ENCODE measurements at places on chromosomes 3 and 15.

GRCh38 chr3:134350861-134351311, 23.4 kb downstream of the AMOTL2 start:
- no peak for DNase-seq

DNA sequence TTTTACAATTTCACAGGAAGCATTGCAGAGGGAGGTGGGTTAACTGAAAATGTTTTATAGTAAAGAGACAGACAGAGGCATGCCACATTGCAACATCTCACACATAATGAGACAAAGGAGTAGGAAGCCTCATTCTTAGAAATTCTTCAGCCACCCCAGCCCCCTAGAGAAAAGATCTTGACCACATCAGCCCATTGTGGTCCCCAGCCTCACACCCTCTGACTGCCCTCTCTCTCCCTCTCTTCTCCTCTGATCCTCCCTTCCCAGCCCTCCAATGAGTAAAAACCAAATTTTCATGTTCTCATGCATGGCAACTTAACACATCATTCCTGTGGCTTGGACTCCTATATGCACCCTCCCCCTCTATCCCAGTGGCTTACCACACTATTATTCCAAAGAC, 174.1 kb downstream of the UACA start:
- DNase-seq, result no peak

DNA sequence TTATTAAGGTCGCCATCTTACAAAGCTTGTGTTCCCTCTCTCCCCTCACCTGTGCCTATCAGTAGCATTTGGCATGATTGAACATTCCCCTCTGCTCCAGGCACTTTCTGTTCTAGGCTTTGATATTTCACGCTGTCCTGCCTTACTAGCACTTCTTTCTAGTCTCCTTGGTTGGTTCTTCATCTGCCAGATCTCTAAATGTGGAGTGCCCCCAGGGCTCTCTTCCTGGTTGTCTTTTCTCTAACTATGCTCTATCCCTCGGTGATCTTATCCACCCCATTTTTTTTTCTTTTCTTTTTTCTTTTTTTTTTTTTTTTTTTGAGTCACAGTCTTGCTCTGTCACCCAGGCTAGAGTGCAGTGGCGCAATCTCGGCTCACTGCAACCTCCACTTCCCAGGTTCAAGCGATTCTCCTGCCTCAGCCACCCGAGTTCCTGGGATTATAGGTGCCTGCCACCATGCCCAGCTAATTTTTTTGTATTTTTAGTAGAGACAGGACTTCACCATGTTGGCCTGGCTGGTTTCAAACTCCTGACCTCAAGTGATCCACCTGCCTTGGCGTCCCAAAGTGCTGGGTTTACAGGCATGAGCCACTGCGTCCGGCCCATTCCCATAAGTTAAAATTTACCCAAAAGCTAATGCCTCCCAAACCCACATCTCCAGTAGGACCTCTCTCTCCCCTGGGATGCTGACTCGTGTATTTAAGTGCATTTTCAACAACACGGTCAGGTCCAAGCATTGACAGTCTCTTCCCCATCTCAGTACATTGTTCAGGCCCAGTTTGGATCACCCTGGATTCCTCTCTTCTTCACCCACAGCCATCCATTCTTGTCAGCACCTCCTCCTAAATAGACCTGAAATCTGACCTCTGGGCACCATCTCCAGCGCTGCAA, 5.2 kb downstream of the NUSAP1 start:
- DNase-seq, result no peak

- DNase-seq, result no peak
Observed at GRCh38 chr3:175059788-175060187, 200.7 kb downstream of the NAALADL2 start.

- DNase-seq, result no peak
Observed at GRCh38 chr3:46902188-46902631, 24.7 kb downstream of the PTH1R start.

- DNase-seq, result no peak
Observed at GRCh38 chr3:19945969-19946831, 697 bp upstream of the RAB5A start.

- DNase-seq, result no peak
Observed at GRCh38 chr15:94272251-94272898, 41.0 kb downstream of the MCTP2 start.

- no peak for DNase-seq
Observed at GRCh38 chr3:30770387-30770786, 124.1 kb downstream of the GADL1 start.

GRCh38 chr3:9901967-9902366, 681 bp upstream of the IL17RE start:
- DNase-seq, result peak; percentile 23

- no peak for DNase-seq
Observed at GRCh38 chr3:115937054-115937453, 313.7 kb downstream of the GAP43 start.

DNA sequence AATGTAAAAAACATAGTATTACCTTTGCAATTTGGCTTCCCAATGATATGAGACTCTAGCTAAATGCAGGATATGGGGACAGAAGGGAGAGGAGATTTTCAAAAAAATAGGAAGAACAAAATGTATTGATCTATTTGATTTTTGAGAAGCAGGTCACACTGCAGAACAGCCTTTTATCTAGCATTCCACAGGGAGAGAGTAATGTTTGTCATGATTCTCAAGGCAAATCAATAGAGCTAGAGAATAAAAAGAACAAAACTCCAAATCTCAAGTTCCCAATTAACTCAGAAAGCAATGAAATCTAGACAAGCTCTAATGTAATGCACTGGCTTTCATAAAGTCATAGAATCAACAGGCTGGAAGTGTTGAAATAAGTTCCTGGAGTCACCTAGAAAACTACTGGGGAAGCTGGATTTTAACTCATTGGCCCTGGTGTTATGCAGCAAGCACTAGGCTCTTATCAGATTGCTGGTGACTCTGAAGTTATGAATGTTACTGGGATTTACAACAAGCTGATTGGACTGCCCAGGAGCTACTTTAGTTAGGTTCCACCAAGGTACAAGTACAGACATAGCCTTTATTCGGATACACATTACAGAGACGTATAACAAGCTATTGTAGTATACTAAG, 442.8 kb downstream of the FGF12 start:
- DNase-seq, result no peak

GRCh38 chr3:39378088-39378487, 5.1 kb upstream of the SLC25A38 start:
- peak; percentile 39 for DNase-seq

- DNase-seq, result no peak
Observed at GRCh38 chr3:145243875-145244274, 917.1 kb downstream of the PLOD2 start.

DNA sequence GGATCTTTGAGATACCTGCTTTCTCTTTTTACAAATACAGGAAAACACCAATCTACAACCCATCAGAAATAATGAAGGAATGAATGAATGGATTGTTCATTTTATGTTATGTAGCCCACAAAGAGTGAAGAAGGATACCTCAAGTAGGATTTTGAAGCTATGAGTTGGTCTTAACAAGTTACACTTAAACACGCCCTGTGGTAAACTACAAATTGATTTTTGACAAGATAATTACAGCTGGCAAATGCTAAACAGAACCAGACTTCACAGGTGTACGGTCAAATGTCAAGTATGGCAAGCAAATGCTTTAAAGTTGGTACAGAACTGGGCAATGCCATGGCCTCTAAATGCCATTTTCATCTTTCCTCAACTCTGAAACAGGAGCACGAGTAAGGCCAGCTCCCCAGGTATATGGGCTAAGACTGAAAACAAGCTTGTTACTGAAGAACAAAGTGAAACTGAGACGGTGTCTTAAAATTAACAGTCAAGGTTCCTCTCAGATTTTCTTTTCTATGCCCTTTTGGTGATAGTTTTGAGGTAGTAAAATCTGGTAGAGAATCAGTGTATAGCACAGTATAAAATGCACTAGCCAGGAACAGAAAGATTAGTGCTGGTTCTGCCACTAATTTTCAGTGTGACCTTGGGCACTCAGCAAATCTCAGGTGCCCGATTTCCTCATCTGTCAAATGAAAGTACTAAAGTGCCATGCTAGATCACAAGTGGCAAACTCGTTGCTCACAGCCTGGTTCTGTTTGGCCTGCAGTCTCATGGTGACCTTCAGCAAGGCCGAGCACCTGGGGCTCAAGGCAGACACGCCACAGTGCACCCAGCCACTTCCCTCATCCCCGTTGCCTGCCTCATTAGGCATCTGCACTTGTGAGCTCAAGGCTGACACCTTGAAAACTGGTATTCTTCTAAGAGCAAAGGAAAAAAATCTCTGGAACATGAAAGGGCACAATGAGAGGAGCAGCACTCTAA, 9.5 kb downstream of the RUVBL1 start:
- no peak for DNase-seq

DNA sequence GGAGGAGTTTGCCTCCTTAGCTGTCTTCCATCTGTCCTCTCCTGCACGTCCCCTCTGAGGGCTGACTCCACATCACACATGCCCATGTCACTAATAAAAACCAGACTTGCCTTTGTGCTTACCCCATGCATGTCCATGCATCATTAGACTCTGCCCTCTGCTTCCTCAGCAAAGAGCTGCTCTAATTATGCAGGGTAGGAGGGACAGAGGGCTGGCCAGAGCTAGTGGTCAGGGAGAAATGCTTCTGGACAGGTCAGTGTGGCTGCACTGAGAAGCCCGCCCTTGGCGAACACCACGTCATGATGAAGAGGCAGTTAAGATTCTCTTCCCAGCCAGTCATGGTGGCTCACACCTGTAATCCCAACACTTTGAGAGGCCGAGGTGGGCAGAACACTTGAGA, 8.9 kb downstream of the CA12 start:
- DNase-seq, result no peak

GRCh38 chr3:187458921-187459320, 90.7 kb downstream of the RTP4 start:
- DNase-seq, result no peak

GRCh38 chr3:5828251-5828650, 640.7 kb downstream of the EDEM1 start:
- DNase-seq, result no peak

GRCh38 chr3:176566757-176567156, 630.5 kb downstream of the TBL1XR1 start:
- no peak for DNase-seq

DNA sequence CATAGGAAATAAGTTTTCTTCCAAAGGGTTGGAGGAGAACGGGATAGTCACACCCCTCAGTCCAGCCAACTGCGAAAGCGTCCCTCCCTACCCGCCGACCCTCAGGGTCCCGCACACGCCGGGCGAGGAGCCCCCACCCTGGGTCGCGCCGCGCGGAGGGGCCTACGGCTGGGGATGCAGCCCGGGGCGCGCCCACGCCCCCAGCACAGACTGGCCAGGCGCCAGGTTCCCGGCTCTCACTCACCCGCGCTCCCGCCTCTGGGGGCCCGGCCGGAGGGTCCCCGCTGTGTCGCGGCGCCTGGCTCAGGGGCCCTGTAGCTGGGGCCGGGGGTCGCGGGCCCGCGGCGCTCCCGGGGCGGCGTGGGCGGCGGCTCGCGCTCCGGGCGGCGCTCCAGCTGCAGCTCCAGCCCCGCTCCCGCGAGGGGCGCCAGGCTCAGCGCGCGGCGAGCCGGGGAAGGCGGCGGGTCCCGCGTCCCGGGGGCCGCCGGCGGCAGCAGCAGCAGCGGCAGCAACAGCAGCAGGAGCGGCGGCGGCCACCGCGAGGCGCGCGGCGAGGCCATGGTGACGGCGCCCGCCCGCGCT, 375 bp downstream of the HEG1 start:
- no peak for DNase-seq

DNA sequence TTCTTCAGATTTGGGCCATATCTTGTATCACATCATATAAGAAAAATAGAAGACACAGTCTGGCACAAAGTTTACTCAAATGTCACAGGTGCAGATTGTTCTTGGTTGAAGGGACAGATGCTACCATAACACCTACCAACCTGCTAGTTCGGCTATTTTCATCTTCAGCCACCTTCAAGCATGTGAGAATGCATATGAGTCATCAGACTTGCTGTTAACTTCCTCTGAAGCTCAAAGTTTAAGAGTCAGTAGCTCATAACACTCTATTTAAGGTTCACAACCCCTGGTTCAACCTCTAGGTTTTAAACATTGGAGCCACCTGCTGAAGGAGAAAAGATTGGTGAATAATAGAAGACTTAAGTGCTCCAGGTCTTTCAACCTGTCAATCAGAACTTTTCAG, 522.8 kb downstream of the NLGN1 start:
- no peak for DNase-seq

- no peak for DNase-seq
Observed at GRCh38 chr3:175746308-175746707, 887.2 kb downstream of the NAALADL2 start.

GRCh38 chr3:172717493-172718088, 6.7 kb upstream of the NCEH1 start:
- no peak for DNase-seq

DNA sequence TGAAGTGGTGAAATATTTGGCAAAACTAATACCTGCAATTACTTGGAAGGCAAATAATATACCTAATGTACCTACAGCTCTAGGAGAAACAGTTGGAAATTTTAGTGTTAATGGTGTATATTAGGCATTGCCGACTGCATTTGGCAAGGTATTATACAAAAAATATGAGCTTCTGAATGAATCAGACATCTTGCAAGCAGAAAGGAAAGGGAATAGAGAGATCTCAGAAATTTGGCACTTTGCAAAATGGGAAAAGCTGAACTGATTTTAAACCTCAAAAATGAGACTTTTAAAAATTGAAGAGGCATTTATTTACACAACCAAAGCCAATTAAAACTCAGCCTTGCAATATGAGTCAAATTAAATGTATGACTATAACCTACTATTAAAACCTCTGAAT, 40.2 kb upstream of the C15orf61 start:
- DNase-seq, result no peak

DNA sequence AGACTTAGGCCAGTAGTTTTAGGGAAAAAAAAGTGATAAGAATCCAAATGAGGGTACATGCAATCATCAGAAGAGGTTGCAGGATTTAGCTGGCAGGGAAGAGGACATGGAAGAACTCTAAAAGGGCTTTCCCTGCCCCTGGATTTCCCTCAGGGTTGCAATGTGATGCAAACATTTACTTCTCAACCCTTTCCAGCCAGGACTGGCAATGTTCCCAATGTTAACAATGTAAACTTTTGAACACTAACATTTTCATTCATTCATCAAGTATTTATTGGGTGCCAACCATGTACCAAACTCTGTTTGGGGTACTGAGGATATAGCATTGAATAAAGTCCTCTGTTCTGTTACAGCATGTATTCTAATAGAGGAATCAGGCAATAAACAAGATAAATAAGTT, 349.4 kb upstream of the LRRC3B start:
- DNase-seq, result no peak

GRCh38 chr15:53331328-53332190, 427.9 kb downstream of the WDR72 start:
- no peak for DNase-seq

GRCh38 chr3:36653095-36653494, 111.3 kb downstream of the DCLK3 start:
- DNase-seq, result no peak

GRCh38 chr15:33145447-33145846, 49.1 kb downstream of the FMN1 start:
- DNase-seq, result no peak

DNA sequence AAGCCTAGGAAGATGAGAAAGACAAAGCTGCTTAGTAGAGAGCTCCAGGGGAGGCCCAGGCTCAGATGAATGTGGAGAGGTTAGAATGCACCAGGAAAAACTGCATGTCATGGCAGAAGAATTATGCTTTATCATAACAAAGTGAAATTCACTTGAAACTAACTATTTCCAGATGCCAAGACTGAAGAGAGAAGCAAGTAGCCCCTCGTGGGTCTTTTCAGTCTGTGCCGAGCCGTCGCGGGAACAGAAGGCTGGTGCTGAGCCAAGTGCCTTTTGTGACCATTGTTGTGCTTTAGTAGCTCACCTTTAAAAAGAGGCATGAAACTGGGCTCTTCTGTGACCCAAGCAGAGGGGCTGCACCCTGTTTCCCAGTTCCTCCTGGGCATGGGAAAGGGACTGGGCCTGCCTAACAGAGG, 73.2 kb downstream of the CHDH start:
- no peak for DNase-seq
